Pulmonary artery endothelial cell (primary cell): ENCODE measurements at places on chromosomes 3 and 15. TPM values are rescaled to one million over a fixed set of nuclear protein-coding genes. Genes with fewer than 3 reads are reported as not detected.

The IL12A gene
- 0.40 and 2.0 TPM in 2 replicates for total RNA-seq

The MCF2L2 gene
- 0.53 and 1.2 TPM in 2 replicates for total RNA-seq

The GPD1L gene
- total RNA-seq, result 19.1 and 35.9 TPM in 2 replicates

GRCh38 chr3:63387568-63387967, 109.5 kb downstream of the SYNPR start:
- DNase-seq, result no peak

- no peak for DNase-seq
Observed at GRCh38 chr3:192010490-192010889, 549.5 kb downstream of the PYDC2 start.

- DNase-seq, result no peak
Observed at GRCh38 chr15:80549654-80550053, 145.5 kb upstream of the ABHD17C start.

GRCh38 chr3:133296981-133297380, 102.9 kb upstream of the BFSP2 start:
- no peak for DNase-seq

The GABRB3 gene
- 0.07 and 0.59 TPM in 2 replicates for total RNA-seq

DNA sequence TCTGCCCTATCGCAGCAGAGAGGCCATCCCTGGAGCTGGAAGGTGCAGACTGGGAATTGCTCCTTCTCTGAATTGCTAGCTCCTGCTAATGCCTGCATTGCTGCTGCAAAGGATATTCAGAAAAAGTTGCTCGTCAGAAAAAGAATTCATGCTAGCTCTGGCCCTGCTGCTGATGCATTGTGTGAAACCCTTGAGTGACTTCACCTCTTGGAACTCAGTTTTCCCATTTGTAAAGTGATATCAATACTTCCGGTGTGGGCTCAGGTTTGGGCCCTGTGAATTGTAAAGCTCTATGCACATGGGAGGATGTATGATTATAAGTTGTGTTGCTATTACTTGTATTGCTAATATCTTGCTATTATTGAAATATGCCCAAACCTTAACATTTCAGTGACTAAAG, 11.4 kb downstream of the SQOR start:
- DNase-seq, result no peak

GRCh38 chr3:120471643-120472042, 20.9 kb upstream of the FSTL1 start:
- no peak for DNase-seq

DNA sequence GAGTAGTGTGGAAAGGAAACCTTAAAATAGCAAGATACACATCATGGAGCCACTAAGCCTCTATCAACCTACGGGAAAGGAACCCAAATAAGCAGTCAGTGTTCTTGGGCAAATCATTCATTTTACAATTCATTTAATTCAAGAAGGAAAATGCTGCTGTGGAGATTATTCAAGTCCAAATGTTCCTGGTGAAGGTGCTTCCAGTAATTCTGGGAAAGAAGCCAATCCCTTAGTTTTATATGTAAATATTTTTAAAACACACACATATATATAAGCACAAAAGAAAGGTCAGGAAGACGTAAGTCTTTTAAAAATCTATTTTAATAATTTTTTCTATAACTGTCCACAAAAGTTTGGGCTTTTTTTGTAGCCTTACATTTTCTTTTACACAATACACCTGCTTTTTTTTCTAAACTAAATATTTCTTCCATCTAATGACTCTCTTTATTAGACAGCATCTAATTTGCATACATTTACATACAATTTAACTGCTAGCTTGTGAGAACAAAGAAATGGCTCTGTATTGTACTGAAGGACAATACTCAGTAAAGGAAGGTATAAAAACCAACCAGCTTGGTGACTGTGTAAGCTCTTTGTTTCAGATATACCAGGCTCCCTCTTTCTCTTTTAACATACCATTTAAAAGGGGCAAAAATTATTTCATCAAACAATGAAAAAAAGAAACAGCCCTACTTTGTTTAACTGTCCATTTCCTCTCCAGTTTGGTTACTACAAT, 269.5 kb downstream of the ZBTB20 start:
- no peak for DNase-seq

DNA sequence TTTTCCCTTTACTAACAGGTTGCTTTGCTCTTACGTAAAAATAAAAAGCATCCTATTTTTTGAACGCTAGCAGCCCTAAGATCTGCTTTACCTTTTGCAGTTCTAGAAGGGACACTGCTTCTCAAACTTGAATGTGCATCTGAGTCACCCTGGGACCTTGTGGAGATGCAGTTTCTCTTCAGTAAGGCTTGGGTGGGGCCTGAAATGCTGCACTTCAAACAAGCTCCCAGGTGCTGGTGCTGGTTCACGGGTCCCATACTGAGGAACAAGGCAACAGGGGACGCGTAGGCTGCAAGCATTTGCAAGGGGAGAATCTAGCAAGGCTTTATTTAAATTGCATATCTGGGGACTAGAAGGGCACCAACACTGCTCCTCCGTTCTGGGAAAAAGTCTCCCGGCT, 30.0 kb downstream of the MB21D2 start:
- no peak for DNase-seq

- no peak for DNase-seq
Observed at GRCh38 chr3:126083913-126084767, at the start of gene SLC41A3. SLC41A3 (minus strand) TSS chr3:126084124; CDS start chr3:126068219, 15,905 bp downstream.

The CFAP92 gene
- total RNA-seq, result 0.04 and 0.07 TPM in 2 replicates

DNA sequence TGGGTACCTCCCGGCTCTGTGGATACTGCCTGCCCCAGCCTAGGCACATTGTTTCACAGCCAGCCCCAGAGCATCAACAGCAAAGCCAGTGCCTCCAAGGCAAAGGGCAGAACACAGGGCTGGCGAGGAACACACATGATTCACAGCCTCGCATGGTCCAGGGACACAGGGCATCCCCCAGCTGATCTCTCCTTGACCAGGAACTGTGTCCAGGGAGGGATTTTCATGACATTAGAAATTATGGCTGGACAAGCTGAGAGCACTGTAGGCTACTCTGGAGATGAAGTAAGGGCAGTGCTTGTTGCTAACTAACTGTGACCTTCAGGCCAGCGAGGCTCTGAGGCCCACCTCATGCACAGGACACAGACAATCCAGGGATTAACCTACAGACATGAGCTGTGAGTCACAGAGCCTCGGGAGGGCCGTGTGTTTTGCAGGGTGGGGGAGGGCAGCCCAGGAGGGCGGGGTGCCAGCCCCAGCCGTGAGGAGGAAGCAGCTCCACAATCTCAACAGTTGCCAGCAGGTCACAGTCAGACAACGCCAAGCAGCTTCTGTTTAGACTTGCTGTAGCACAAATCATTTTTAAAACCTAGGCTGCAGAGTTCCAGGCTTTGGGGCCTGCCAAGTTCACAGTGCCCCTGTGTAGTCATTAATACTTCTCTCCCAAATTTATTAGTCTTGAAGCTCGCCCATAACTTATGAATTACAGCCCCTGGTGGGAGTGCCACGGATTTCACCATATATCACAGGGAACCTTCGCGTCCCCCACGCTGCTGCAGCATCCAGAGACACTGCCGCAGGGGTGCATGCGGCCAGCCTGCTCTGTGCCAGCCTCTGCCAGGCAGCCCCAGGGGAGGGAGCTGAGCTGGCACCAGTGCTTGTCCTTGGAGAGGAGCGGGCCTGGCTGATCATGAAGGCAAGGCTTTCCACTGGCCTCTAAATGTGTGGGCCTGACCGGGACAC, 114.7 kb downstream of the ETFA start:
- DNase-seq, result peak; percentile 27

GRCh38 chr15:80424381-80424780, 20.2 kb downstream of the ARNT2 start:
- no peak for DNase-seq

GRCh38 chr3:109125902-109126301, 8.0 kb upstream of the MORC1 start:
- DNase-seq, result no peak

- DNase-seq, result peak; percentile 43
Observed at GRCh38 chr15:42604894-42605744, 29.7 kb downstream of the STARD9 start.

GRCh38 chr3:63857311-63857710, 6.3 kb downstream of the THOC7 start:
- no peak for DNase-seq
